ENCODE measurements at places on chromosomes 4 and X. TPM values are rescaled to one million over a fixed set of nuclear protein-coding genes. Genes with fewer than 3 reads are reported as not detected.

DNA sequence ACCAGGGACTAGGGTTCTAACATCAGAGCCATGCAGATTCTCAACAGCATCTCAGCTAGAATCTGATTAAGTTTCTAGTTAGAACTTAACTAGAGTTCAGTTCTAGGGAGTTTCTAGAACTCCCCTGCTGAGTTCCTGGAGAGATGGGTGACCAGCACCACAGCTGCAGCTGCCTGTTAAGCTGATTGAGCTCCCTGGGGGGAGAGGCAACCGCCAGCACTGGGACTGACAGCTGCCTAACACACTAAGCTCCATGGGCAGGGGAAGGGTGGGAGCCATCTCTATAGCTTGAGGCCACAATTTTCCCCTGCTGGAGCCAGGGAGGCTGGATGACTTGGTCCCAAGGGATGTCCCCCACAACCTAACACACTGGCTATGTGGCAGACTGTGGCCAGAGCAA, 84.2 kb downstream of the CHIC1 start:
- DNase-seq, result no peak

The BLOC1S4 gene
- 15.0 TPM for total RNA-seq

The GLRB gene
- 1.2 TPM for total RNA-seq

The SSX4B gene
- total RNA-seq, result not detected

GRCh38 chrX:75673468-75673867, 111.6 kb downstream of the MAGEE2 start:
- DNase-seq, result no peak
